ENCODE measurements at places on chromosomes 2 and 18.

GRCh38 chr2:128642316-128642715 is 323.6 kb upstream of the HS6ST1 start:
- DNase-seq, result no peak

DNA sequence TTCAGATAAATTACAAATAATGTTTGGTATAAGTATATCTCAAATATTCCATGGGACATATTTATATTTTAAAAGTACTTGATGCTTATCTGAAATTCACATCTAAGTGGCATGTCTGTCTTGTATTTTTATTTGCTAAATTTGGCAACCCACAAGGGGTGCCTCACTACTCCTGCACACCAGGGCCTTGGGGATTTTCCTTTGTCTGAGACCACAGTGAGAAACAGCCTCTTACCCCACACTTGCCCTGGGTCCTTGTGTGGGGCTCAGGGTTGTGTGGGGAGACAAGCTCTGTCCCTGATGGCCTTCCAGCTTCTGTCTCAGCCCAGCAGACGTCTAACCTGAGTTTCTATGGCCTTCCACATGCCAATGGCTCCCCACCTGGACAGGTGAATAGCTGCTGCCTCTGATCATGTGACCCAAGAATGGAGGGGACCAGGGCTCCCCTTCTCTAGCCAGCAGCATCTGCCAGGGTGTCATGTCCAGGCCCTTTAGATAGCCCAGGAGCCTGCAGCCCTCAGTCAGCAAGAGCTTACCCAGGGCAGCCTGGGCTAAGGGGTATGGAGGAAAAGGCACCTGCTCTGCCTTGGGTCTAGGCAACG is 49.5 kb upstream of the MRPL33 start:
- no peak for DNase-seq

DNA sequence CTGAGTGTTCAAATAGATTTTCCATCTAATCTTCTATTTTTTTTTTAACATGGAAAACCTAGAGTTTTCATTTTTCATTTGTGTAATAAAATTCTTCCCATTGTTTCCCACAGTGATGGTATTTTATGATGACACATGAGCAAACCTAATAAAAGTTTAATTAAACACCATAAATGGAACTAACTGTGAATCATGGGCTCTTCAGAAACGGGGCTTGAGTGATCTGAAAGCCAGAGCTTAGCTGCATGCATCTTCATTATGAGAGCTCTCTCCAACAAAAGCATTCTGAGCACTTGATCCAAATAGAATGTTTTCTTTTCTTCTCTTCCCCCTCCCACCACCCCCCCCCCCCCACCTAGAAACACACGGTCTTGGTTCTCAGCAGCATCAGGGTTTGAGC is 82.1 kb upstream of the REV1 start:
- DNase-seq, result no peak

DNA sequence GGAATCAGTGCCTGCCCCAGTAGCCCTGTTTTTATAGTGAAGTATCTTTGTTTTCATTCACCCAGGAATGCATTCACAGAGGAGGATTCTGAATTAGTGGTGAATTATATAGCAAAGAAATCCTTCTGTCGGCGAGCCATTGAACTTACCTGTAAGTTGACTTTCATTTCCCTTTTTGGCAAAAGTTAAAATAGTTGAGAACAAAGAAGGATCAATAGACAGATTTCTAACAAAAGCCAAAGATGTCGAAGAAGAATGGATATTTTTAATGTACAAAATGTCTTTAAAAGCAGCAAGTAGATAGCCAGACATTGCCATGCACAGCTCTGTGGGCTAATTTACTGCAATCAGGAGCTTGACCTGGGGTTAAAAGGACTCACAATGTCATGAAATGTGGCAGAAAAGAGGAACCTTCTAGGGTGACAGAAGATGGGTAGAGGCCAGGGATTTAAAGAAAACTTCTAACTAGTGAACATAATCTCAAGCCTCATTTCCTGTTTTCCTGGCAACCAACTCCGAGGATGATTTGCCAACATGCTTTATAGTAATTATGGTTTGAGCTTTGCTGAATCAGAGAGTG is 53.8 kb upstream of the TMEM87B start:
- DNase-seq, result no peak

GRCh38 chr2:222672068-222672401 is 577 bp downstream of the MOGAT1 start:
- no peak for DNase-seq

- no peak for DNase-seq
Observed at GRCh38 chr2:148209603-148210002, 188.7 kb downstream of the MBD5 start.

GRCh38 chr2:178523596-178524134 is 43.4 kb downstream of the PLEKHA3 start:
- DNase-seq, result no peak

DNA sequence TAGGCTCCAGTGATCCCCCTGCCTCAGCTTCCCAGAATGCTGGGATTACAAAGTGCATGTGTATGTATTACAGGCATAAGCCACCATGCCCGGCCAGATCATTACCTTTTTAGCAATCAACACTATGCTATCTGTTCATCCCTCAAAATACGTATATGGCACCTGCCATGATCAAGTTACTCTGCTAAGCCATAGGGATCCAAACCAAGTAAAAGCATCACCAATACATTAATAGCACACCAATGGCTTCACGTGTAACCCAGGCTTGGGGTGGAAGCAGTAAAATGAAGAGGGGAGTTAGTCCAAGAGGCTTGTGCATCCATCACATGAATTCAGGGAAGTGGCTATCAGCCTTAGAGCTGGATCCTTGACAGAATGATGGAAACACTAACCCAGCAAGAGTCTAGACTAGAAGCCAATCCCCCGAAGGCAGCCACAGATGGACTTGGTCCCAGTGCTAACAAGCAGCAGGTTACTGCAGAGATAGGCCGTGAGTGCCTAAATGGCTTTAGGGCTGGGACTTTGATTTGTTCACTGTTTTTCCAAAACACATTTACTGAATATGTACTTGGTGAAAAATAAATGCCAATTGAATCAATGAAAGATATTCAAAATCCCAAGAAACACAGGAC is 11.3 kb downstream of the HDLBP start:
- DNase-seq, result no peak

DNA sequence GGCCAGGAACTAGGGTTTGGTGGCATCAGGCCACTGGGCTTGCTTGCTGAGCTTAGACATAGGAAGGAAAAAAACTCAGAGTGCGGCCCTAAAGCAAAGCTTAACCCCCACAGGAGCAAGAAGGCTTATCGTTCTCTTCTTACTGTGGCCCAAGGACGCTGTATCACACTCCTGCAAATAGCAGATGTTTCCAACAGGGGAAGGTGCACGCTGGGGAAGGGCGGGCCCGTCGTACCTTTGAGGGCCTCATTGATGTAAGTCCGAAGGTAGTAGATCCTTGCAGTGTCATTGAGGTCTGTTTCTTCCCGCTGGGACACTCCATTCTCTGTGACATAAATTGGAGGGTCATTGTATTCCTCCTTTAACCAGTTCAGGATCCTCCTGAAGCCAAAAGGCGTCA is 46.6 kb downstream of the LCT start:
- no peak for DNase-seq

DNA sequence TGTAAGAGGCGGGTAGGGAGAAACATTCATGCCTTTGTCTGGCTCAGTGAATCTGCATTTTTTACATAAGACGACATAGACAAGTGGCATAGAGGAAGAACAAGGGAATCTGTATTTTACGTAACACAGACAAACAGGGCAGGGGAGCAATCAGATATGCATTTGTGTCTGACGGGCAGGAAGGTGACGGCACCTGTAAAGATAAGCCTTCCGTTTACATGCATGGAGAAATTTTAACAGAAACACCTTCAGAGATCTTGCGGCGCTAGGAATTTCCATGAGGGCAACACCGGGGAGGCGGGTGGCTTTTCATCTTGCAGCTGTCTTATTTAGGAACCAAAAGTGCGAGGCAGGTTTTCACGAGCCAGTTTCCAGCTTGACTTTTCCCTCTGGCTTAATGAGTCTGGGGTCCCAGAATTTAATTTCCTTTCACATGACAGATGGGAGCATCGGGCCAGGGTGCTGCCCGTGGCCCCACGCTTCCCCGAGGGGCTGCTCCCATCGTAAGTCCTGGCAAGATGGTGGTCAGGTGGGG is 42.6 kb downstream of the RTP5 start:
- DNase-seq, result no peak

DNA sequence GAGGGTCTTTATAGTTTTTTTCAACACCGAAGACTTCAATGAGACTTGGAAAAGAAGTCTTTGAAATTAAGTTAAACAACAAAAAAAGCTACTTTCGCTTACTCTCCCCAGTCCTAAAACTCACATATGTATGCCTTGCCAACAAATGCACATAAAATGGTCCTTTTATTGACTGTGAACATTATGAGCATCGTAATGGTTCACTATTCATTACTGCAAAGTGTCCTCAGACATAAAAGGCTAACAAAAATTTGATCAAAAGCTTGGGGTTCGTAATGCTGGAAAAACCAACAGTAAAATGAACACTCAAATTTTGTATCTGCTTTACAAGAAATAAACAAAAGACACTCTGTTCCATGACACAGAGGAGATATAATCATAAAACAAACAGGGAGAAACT is 285.3 kb upstream of the SLC8A1 start:
- DNase-seq, result no peak

- no peak for DNase-seq
Observed at GRCh38 chr2:181105562-181105961, 125.2 kb downstream of the UBE2E3 start.

GRCh38 chr2:100783987-100784386 is 36.0 kb upstream of the NPAS2 start:
- no peak for DNase-seq

DNA sequence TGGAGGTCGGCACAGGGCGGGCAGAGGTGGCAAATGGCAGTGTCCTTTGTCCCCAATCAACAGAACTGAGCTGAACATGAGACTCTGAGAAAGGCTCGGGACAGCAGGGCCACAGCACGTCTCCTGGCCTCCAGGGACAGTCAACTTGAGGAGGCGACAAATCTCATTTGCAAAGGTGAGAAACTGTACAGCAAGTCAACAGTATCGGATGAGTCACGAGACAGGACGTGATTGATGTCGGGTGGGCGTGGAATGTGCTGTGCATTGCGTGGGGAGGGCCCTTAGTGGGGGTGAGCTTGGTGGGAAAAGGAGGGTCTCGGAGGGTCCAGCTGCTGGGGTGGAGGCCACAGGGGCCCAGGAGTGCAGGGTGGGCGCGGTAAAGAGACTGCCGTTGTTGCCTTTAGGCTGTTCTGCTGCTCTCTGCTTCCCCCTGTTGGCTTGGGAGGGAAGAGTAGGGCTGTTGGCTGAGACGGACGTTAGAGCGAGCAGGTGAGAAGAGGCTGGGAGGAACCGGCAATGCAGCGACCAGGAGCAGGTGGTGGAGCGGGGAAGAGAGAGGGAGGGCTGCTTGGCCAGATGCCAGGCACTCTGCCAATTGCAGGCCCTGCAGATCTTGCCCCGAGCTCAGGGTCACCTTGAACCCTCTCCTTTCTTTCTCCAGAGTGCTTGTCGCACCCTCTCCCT is 164.3 kb downstream of the BCL2 start:
- DNase-seq, result peak; percentile 7

DNA sequence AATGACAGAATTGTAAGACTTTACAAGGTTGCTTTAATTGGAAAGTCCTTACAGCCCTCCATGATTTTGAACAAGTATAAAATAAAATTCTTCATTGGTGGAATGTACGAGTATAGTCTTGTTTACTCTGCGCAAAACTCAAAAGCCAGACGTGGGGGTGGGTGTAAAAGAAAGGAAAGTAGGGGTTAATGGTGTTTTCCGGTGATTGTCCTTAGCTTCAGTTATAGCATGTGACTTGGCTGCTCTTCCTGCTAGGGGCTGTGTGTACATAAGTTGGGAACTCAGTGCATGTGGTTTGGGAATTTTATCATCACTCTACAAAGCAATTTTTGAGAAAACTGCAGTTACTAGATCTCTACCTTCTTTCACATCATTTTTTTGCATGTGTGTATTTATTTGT is 82.4 kb upstream of the CAVIN2 start:
- DNase-seq, result no peak

- DNase-seq, result no peak
Observed at GRCh38 chr2:143847257-143847656, 672.7 kb downstream of the ZEB2 start.

GRCh38 chr2:183656121-183656520 is 531.9 kb downstream of the NUP35 start:
- no peak for DNase-seq

- DNase-seq, result no peak
Observed at GRCh38 chr2:199744724-199745123, 106.3 kb downstream of the FTCDNL1 start.

GRCh38 chr2:108986916-108987510 is 2.0 kb downstream of the EDAR start:
- no peak for DNase-seq

GRCh38 chr2:191740016-191740419 is 62.1 kb downstream of the NABP1 start:
- no peak for DNase-seq

GRCh38 chr2:199679883-199680282 is 171.1 kb downstream of the FTCDNL1 start:
- DNase-seq, result no peak

- peak; percentile 32 for DNase-seq
Observed at GRCh38 chr2:26144953-26145680, 27.8 kb upstream of the GAREM2 start.

Data from GDM1 (cell line).